Fibroblast of skin of back (primary cell): ENCODE measurements at places on chromosomes 7 and 10.

DNA sequence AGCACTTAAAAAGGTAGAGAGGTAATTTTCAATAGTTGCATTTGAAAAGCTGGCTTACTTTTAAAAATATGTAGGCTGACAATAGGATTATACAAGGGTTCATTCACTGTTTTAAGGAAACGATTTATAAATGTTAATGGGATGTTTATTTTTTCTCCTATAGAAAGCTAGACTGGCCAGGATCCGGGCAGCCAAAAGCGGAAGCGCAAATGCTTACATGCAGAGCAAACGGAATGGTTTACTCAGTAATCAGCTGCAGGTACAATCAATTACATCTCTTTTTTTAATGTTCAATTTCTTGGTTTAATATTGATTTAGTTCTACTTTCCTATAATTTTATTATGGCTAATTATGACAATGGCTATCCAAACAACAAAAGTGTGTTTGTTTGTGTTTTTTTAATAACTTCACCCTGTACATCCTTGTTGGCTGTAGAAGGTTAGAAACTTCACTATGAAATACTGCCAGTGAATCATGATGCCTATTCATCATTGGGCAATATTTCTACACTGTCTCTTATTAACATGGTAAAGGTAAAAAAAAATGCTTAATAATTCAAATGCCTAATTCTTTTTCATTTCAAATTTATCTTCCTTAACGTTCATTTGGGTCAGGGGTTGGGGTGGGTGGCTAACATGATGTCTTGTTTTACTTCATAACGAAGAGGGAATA lies 116.4 kb downstream of the TSPAN12 start:
- no peak for DNase-seq

DNA sequence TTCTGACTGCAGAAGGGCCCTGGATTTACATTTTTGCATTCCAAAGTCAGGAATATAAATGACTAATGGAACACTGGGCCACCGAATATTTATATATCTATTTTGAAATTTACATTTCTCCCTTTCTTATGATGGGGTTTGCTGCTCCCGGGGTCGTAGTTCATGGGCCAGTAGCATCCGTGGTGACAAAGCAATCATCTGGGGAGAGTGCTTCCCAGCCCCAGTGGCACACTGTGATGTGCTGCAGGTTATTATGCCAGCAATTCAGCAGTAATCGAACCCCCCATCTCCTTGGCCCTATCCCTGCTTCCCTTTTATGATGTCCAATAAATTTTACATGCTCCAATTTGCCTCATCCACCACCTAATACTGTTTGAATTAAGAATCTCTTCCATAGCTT lies 837.5 kb downstream of the LRMDA start:
- DNase-seq: no peak

DNA sequence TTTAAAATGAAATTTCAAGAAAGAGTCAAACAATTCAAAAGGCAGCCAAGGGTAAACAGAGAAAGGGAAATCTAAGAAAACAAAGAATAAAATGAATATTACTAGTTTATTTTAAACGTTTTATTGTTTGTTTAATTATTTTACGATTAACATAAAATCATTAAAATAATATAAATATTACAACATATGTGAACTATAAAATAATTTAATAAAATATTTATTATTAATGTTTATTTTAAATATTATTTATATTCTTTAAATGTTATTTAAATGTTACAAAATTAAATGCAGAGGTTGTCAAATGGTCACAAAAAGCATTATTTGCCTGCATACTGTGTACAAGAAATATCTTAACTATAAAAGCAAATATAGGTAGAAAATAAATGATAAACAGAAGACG lies 786.7 kb upstream of the GHITM start:
- DNase-seq: no peak

DNA sequence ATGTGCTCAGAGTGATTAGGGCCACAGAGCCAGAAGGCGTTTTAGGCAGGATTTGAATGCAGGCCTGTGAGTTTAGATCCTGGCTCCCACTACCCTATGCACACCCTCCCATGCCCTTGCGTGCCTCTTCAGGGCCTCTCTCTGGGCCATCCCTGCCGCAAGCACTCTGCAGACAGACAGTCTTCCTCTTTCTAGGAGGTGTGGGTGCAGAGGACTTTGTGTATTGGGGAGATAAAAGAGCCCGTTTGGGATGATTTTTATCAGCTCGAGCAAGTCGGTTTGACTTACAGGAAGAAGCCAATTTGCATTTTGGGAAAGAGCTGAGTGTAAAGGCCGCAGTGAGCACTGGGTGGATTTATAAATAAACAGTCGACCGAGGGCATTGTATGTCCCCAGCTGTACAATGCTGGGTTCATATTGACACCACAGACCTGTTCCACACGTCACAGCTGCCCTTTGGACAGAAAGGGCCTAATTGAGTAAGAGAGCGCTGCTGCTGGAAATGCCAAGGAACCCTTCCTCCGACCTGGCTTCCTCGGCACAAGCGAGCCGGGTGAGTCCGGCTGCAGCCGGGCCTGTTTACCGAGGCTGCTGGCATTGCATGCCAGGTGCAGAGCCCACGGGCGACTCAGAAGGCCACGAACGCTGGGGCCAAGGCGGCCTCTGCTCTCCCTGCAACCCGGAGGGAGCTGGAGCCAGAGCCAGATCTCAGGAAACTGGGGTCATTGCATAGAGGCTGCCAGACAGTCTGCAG lies 25.1 kb downstream of the ZMIZ1 start:
- DNase-seq: no peak

- no peak for DNase-seq
These were observed 831 bp downstream of the CCDC7 start for GRCh38 chr10:32446536-32447406.

DNA sequence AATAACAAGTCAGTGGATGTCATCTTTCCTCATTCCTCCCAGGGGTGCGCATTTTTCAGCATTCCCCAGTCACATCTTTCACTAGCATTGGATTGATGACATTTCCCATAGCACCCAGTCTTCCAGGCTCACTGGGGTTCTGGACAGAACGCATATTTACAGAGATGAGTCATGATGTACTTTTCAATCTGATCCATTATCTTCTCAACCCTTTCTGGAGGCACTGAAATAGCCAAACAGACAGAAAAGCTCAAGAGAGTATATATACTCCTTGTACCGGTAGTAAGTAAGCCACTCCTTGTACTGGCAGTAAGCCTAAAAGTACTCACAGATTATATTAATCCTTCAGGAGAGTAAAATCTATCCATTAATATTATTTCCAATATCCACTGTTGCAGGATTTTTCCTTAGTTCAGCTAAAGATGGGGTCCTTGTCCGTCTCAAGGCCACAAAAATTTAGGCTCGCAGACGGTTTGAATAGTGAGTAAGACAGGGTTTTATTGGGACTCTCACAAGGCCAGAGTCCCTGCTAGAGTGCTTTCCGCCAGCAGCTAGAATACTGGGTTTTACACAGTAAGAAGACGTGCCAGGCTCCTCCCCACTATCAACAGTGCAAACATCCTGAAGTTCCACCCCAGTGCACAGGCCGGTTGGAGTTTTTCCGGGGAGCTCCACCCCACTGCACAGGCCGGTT lies 60.8 kb downstream of the MDH2 start:
- DNase-seq: peak; percentile 57

- no peak for DNase-seq
These were observed 43.6 kb downstream of the MGAM start for GRCh38 chr7:142039231-142039630.

GRCh38 chr7:101935521-101936141 lies 118.2 kb downstream of the CUX1 start:
- DNase-seq: no peak

- DNase-seq: no peak
These were observed at the start of gene KCP for GRCh38 chr7:128910569-128910945. TSS of gene KCP (minus strand) at chr7:128910709. CDS start at chr7:128910676, 33 bp downstream.

- DNase-seq: no peak
These were observed 139.8 kb upstream of the AOAH start for GRCh38 chr7:36863901-36864701.

- no peak for DNase-seq
These were observed 15.0 kb downstream of the CDHR3 start for GRCh38 chr7:105978035-105978434.

GRCh38 chr10:128058106-128058749 lies 68.0 kb downstream of the MKI67 start:
- DNase-seq: no peak

- peak; percentile 27 for DNase-seq
These were observed 39.7 kb upstream of the TEX47 start for GRCh38 chr7:88835147-88835728.

DNA sequence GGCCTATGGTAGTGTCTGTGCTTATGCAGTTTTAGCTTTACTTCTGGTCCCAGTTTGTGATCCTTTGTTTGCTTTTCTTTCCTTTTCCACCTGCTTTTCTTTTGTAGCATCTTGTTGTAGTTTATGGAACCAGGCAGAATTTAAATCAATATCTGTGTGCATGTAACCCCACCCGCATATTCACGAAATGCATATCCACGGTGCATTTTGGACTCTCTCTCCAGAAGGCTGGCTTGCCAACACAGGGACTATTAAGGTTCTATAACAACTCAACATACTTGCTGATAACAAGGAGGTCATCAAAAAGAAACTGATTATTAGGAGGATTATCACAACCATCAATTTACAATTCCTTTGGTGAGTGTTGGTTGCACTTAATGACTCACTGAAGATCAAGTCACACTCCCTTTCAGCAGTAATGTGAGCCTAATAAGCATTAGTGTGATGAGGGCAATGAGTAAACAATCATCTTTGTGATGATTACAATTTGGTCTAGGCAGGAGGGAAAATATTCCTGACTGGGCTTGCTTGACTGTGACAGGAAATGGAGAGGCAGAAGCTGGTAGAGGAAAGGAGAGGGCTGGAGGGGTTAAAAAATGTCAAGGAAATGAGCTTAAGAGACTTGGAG lies 378.6 kb downstream of the REEP3 start:
- no peak for DNase-seq

- no peak for DNase-seq
These were observed 290.2 kb upstream of the GHITM start for GRCh38 chr10:83849150-83849549.
